ENCODE measurements at places on chromosomes 7 and 10.
A peak's percentile ranks its signal among the peaks of the same experiment; 100 is the strongest.

DNA sequence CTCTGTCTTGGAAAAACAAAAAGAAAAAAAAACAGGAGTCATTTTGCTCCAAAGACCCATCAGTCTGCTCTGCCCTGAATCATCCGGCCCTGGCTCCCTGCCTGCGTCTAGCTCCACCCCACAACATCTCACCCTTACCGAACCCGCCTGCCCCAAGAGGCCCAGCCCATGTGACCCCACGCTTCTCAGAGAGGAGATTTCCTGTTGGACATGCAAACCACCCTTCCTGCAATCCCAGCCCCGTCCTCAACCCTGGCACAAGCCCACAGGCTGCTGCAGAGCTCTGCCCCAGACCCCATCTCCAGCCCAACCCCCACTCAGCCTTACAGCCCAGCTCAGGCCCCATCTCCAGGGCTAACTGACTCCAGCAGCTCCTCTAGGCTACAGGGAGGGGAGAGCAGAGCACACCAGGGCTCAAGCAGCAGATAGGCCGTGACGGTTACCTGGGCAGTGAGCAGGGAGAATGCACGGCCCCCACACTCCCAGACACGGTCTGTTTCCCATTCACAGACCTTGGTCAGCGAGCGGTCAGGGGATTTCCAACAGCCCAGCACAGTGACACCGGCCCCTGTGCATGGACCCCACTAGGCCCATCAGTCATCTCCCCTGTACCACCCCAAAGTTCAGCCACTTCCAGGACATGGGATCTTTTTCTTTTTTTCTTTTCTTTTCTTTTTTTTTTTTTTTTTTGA is 69.9 kb upstream of the GTF2I start:
- no peak for DNase-seq

DNA sequence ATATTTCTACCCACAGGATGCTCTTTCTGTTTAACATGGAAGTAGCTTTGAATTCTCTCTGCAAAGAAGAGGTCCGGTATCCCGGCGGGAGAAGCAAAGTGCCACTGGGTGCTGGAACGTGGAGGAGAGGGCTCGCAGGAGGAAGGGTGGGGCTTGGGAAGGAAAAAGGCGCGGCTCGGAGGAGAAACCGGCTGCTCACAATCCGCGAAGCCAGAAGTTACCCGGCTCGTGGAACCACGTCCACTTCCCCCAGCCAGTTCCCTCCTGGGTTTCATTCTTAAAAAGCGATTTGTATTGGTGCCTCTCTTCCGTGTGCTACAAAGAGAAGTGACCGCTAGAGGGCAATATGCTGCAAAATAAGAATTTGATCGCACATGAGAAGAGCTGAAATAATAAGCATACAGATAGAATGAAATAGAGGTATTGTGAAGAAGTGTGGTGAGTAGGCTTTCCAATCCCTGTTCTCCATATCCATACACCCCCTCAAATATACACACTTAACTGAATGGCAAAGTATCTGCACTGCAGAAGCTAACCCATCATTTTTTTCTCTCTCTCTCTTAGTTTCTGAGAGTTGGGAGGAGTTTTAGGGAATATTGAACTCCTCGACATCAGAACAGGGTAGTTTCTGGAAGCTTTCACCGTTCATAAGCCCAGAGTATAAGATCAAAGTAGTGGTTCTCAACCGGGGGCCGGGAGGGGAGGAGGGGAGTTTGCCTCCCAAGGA is 31.1 kb downstream of the TRIL start:
- DNase-seq = peak; percentile 54

GRCh38 chr7:44762726-44763522 is 14.3 kb downstream of the ZMIZ2 start:
- DNase-seq = no peak

DNA sequence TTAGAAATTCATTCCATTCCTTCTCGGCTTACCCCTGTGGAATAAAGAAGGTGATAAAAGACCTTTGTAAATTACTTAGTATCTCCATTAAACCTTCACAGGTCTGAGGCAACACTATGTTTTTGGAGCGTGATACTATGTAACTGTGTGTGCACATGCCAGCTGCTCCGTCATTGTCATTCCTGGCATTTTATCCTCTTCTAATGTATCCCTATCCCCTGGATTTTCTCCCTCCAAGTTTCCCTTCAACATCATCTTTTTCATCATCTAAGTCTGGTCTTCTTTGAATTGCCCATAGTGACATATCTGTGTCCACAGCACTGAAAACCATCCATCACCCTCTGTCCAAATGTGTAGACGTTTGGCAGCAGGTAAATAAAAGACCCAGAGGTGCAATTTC is 125.7 kb downstream of the TEX36 start:
- no peak for DNase-seq

- no peak for DNase-seq
Observed at GRCh38 chr7:132171130-132171576, 405.1 kb downstream of the PLXNA4 start.

GRCh38 chr10:65415318-65415717 is 1510.5 kb upstream of the LRRTM3 start:
- DNase-seq = no peak

- no peak for DNase-seq
Observed at GRCh38 chr10:61978965-61979364, 77.5 kb downstream of the ARID5B start.

GRCh38 chr7:39535720-39536119 is 30.5 kb upstream of the YAE1 start:
- DNase-seq = no peak

DNA sequence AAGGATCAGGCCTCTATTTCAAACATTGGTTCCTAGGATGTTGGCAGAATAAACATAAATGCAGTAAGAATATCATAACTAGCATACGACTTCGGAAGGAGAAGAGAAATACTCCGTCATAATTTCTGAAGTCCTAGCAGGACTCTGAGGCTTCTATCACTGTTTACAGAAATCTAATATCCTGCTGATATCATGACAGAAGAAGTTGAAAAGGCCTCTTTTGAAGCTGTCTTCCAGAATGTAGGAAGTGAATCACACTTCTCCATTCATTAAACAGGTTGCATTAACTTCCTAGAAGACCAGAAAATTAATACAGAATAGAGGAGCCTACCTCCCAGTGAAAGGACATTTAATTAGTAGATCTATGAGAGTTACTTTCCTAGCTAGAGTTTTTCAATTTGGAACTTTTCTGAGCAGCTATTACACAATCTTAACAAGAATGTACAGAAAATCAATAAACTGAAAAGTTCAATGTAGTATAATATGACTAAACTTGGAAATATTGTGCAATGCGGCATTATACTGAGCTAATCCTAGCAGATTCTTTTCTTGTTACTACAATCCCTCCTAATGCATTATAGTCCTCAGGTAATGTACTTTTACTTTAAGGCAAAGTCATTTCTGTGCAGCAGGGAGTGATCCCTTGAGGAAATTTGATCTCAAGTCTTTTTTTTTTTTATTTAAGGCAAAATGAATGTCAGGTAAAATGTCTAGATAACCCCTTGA is 622.6 kb upstream of the CELF2 start:
- no peak for DNase-seq

- DNase-seq = no peak
Observed at GRCh38 chr7:126079581-126079980, 1150.0 kb upstream of the POT1 start.

- DNase-seq = peak; percentile 14
Observed at GRCh38 chr10:131726076-131726880, 174.5 kb upstream of the PPP2R2D start.

- no peak for DNase-seq
Observed at GRCh38 chr10:94983555-94983954, 45.1 kb downstream of the CYP2C9 start.

All from stimulated activated CD4-positive, alpha-beta T cell treated with anti-CD3 and anti-CD28 coated beads, Interleukin-15, amount 100 ng/mL, for 24 hours (primary cell).